ENCODE measurements at places on chromosomes 7 and 10. TPM values are rescaled to one million over a fixed set of nuclear protein-coding genes. Genes with fewer than 3 reads are reported as not detected.

GRCh38 chr7:155918720-155919390 lies 106.6 kb upstream of the SHH start:
- peaks cover 46% of the 10 kb centered on the region for H3K4me1 ChIP-seq
- DNase-seq = peak; percentile 9
- H3K27ac ChIP-seq = no peak overlapping the region
- no peaks in the 10 kb centered on the region for H3K27me3 ChIP-seq
- H3K4me3 ChIP-seq = no peak overlapping the region
- H3K36me3 ChIP-seq = no peaks in the 10 kb centered on the region

DNA sequence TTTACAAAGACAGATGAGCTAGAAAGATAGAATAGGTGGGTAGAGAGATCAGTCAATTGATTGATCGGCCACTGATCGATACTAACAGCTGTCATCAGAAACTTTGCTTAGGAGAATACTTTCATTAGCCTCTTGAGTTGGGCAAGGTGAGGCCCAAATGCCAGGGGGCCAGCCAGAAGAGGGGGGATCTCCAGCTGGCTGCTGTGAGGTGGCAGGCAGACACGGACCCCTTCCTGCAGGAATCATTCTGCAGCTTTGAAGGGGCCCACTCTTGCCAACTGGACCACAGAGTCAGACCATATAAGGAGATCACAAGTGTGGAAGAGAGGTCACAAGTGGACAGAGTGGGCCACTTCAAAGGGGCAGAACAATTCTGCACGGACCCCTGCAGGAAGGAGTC lies 62.9 kb upstream of the DOCK1 start:
- no peaks in the 10 kb centered on the region for H3K27me3 ChIP-seq
- no peak overlapping the region for H3K27ac ChIP-seq
- no peak for DNase-seq
- H3K4me1 ChIP-seq = peaks cover 36% of the 10 kb centered on the region
- H3K4me3 ChIP-seq = no peak overlapping the region

GRCh38 chr7:133371616-133372015 lies 118.7 kb downstream of the EXOC4 start:
- no peaks in the 10 kb centered on the region for H3K4me1 ChIP-seq
- no peaks in the 10 kb centered on the region for H3K36me3 ChIP-seq
- H3K27ac ChIP-seq = no peak overlapping the region

GRCh38 chr7:77328669-77329068 lies 87.5 kb downstream of the GSAP start:
- no peak for DNase-seq
- no peaks in the 10 kb centered on the region for H3K27me3 ChIP-seq
- no peaks in the 10 kb centered on the region for H3K36me3 ChIP-seq
- peak overlapping the region; percentile 18 for H3K27ac ChIP-seq

- no peaks in the 10 kb centered on the region for H3K36me3 ChIP-seq
- no peak overlapping the region for H3K27ac ChIP-seq
- H3K4me1 ChIP-seq = no peaks in the 10 kb centered on the region
- no peak for DNase-seq
- H3K27me3 ChIP-seq = no peaks in the 10 kb centered on the region
Measured at GRCh38 chr10:101244321-101245050, 15.2 kb upstream of the LBX1 start.

DNA sequence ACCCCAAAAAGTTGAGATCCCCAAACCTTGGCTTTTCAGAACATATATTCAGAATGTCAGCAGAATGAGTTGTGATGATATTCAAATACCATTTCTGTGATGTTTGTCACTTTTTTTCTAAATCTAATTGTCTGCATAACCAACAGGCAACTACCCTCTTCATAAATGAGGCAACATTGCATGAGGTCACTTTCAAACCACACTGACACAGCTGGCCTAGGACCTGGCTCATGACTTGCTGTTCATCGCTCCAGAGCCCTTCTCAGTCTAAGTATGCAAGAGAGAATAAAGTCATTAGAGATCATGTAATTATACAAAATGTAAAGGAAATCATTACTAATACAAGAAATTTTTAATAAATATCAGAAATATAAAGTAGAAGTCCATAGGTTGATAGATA lies 681.9 kb downstream of the GRM8 start:
- H3K4me1 ChIP-seq = no peaks in the 10 kb centered on the region
- H3K27ac ChIP-seq = no peak overlapping the region
- H3K27me3 ChIP-seq = no peaks in the 10 kb centered on the region
- H3K36me3 ChIP-seq = no peaks in the 10 kb centered on the region
- no peak for DNase-seq

DNA sequence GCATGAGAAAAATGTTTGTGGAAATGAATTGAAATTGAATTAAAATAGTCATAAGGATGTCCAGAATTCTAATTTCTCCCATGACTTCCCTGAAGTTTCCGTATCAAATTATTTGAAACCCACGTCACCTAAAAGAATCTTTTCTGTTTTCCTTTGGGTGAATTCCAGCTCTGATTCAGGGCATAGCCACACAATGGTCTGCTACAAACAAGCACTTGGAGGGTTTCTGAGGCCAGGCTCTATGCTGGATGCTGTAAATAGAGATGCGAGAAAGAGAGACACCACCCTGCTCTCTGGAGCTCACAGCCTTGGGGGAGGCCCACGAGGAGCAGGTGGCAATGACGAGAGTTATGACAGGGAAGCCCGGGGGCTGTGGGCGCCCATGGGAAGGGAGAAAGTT lies 33.6 kb downstream of the GHRHR start:
- H3K4me1 ChIP-seq = peaks cover 7% of the 10 kb centered on the region
- DNase-seq = no peak
- H3K27ac ChIP-seq = no peak overlapping the region
- H3K36me3 ChIP-seq = no peaks in the 10 kb centered on the region

Gene FAM25A
- 57.1 TPM for total RNA-seq

Gene GATAD1
- total RNA-seq = 22.2 TPM

Gene NFKB2
- total RNA-seq = 10.7 TPM

Gene CASD1
- 4.9 TPM for total RNA-seq

Data from esophagus squamous epithelium (tissue), 5 donors.